Activated CD8-positive, alpha-beta memory T cell treated with anti-CD3 and anti-CD28 coated beads for 4 hours (primary cell): ENCODE measurements at places on chromosomes 4 and X.

GRCh38 chr4:89759426-89759825 lies 77.5 kb downstream of the SNCA start:
- DNase-seq: no peak

DNA sequence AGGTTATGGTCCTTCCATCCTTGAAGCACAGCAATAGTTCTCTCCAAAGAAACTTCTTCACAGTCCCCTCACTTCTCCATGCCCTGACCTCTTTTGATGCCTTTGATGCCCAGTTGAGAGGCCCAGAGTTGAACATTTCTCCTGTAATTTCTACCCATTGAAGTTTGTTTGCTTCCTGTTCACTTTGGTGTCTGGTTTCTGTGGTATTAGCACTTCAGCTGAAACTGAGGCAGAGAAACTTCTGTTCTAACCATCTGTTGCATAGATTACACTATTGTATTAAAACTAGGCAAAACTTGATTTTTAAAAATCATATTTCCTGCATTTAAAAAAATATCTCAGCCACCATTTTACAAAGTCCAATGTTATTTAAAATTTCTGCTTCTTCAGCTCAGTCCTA lies 89.8 kb upstream of the ADGRG2 start:
- DNase-seq: no peak

DNA sequence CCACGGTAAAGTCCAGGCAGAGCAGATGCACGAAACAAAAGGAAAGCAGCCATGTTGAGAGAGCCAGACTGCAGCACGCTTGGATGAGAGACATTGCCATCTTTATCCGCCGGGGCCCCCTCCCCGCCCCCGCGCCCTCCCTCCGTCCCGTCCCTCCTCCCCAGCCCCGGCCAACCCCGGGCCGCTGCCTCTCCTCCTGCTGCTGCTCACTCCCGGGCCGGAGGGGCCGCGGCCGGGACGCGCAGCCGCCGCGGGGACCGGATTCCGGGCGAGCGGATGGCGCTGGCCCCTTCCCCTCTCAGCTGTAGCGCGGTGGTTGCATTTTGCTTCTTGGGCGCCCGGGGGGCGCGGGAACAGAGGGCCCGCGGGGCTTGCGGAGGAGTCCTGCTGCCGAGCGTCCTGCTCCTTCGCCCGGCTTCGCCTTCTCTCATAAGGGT lies 542 bp downstream of the RNF150 start:
- DNase-seq: no peak

- DNase-seq: no peak
Measured at GRCh38 chrX:72461766-72462165, 110.9 kb downstream of the HDAC8 start.

GRCh38 chr4:22192084-22192511 lies 243.5 kb upstream of the KCNIP4 start:
- no peak for DNase-seq

- no peak for DNase-seq
Measured at GRCh38 chrX:108223585-108223984, 132.0 kb downstream of the ATG4A start.

DNA sequence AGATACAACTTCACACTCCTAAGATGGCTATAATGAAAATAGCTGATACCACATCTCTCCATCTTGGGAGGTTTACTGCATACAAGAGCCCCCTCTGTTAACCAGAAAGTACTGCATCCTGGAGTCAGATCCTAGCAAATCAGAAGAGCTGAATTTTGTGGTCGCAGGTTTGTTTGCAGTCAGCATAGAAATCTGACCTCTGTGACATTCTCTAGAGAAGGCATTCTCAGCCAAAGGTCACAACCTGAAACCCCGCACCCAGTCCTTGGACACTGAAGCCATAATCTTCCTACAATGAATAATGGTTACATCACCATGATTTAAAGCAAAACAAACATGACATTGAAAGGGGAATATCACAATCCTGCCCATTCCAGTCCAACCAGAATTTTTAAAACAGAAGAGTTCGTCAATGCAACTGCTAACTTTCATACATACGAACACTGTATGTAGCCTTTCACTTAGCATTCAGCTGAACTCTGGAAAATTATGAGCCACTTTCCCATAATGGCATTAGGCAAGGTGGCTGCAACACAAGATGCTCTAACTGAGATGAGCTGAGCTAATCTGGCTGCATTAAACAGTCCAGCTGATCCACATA lies 17.6 kb downstream of the HS6ST2 start:
- no peak for DNase-seq

DNA sequence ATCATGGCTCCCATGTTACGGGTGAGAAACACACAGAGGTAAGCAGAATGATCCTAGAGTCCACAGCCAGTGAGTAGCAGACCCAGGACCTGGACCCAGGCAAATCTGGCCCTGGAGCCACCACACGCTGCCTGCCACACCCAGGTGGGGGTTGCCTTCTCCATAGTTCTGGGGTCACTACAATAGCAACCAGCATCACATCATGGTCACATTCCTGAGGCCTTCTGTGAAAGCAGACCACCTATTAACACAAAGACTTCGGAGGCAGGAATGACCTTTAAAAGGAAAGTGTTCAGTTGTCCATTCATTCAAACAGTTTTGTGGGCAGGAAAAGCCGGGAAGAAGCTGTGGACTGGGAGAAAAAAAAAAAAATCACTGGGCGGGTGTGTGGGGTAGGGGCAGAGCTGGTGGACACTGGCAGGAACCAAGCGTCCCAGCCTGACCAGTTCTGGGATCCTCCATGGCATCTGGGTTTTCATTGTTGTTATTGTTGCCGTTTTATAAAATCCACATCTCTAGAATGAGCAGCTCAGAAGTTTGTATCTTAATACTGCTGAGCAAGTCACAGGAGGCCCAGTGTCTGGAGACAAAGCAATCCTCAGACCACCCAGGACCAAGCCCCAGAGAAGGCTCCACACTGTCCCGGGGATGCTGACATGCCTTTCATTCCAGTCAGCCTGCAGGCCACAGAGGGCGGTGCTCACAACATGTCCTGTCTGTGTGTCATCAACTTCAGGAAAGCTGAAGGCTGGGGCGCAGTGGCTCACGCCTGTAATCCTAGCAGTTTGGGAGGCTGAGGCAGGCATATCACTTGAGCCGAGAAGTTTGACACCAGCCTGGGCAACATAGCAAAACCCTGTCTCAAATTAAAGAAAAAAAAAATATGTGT lies 67.0 kb downstream of the SEL1L3 start:
- DNase-seq: no peak

DNA sequence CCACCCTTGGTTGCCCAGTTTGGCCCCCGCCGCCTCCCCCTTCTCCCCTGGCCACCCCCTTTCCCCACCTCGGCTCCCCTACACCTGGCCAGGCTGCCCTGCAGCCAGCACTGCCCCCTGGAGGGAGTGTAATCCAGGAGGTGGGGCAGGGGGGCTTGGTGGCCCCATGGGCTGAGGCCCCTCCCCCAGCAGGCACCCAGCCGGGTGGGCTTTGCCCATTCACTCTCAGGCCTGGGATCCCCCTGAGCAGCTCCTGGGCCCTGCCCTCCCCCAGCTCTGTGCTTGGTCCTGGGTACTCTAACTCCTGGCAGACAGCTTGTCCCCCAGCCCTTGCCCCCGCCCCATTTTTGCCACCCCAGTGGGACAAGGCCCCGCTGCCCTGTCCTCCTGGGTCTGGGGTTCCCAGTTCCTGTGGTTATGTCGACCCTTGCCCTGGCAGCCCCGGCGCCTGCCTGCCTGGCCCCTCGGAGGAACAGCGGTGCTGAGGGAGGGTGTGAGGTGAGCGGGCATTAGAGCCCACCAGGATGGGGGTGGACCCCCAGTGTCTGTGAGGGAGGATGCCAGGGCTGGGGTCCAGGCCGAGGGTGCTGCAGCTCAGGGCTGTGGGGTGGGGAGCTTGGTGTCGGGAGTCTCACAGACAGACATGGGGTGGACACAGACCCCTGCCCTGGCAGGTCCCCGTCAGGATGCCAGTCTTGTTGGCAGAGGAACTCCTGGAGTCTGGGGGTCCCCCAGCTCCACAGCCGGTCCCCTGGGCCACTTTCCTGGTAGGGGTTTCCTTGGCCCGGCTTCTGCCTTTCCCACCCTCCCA lies 10.2 kb downstream of the NAT8L start:
- no peak for DNase-seq

- DNase-seq: no peak
Measured at GRCh38 chrX:130110379-130111219, at the start of gene ELF4. ELF4 (minus strand) TSS chrX:130110497; CDS start chrX:130081330, 29,167 bp downstream.

GRCh38 chrX:68146054-68146453 lies 287.2 kb downstream of the OPHN1 start:
- DNase-seq: no peak

GRCh38 chr4:87863486-87863885 lies 30.7 kb downstream of the MEPE start:
- DNase-seq: no peak

DNA sequence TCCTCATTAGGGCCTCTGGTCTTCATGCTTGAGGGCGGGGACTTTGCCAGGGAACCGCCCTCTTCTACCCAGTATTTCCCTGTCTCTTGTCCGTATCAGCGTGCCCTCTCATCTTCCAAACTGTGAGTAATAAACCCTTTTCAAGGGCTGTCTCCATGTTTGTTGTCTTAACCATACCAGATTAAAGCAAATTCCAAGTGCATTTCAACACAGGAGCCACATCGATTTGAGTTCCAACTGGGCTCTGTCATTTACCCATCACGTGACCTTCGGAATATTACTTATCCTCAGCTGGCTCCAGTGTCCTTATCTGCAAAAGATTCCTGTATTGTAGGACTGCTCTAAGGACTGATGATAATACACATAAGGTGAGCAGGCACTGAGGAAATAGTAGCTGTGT lies 6.4 kb upstream of the PHEX start:
- DNase-seq: no peak

DNA sequence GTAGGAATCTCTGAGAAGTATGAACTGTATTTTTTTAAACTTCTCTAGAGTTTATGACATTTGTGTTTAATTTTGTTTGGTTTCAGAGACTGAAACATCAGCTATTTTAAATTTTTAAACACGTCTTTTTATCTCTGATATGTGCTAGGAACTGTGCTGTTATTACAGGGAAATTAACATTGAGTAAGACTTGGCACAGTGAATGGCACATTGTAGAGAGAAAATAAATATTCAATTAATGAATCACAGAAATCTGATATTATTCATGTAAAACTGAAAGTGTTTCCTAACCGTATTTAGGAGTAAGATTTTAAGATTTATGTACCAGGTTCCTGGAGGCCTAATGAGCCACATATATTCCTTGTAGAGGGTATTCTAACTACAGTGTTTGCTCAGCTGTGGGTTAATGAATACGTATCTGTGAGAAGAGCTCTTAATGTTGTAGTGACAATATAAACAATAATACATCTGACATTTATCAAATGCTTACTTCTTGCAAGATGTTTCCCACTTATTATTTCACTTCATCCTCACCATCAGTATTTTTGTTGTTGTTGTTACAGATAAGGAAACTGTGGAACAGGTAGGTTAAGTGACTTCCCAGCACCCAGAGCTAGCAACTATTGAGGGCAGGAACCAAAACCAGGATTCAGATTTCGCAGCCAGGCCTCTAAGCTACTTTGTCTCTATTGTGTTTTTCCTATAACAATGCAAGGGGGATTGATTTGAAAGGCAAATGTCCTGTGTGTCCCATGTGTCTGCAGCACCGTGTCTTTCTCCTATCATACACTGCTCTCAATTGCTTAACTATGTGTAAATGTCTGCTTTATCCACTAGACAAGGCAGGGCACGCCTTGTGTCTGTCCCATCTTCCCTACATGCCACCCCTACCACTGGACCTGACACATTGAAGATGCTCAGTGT lies 121.1 kb upstream of the FAM9C start:
- DNase-seq: no peak

DNA sequence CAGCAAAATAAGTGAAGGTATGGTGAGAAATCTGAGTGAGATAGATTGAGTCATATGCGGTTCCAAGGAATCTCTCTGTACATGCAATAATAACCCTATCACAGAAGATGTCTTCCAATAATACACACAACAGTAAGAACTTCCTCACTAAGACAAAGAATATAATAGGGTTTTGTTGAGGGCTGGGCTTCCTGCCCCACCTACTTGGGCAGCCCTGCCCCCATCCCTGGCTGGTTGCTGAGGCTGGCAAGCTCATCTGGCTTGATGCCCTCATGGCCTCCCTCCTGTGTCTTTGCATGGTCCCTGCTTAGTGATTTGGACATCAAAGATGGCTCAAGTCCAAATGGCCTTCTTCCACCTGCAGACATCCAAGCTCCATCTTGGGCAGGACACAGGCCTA lies 2.7 kb downstream of the GEMIN8 start:
- no peak for DNase-seq
